H9 (cell line): ENCODE measurements at places on chromosomes 5 and 9.

DNA sequence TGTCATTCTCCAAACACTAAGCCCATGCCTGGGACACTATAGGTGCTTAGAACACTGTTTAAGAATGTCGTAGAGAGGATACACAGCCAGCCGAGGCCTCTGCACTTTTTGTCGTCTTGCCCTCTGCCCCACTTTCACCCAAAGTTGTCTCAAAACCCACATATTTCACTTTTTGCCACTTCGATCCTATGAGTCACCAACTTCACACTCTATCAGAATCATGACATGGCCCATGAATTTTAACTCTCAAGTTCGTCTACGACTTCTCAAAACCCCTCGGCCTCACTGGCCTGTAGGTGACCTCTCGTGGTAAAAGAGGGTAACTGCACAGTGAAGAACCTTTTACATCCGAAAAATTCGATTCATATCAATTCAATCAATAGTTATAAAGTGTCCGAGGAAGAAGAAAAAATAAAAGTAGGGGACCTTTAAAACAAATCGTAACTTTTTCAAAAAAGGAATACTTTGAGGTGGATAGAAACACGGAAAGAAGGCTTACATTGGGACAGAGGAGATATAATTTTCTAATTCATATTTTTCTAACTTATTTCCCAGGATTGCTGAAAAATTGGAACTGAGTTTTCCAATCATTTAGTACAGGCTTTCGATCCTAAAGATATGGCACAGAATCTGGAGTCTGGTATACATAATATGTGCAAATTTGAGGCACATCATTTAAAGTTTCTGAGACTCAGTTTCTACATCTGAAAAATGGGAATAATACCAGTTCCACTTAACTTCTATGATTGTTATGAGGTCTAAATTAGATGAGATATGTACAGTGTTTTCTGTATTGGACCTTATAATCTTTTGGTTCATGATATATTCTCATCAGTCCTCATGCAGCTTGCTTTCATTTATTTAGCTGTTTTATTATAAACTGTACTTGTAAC lies 122.6 kb downstream of the APBA1 start:
- DNase-seq = no peak

DNA sequence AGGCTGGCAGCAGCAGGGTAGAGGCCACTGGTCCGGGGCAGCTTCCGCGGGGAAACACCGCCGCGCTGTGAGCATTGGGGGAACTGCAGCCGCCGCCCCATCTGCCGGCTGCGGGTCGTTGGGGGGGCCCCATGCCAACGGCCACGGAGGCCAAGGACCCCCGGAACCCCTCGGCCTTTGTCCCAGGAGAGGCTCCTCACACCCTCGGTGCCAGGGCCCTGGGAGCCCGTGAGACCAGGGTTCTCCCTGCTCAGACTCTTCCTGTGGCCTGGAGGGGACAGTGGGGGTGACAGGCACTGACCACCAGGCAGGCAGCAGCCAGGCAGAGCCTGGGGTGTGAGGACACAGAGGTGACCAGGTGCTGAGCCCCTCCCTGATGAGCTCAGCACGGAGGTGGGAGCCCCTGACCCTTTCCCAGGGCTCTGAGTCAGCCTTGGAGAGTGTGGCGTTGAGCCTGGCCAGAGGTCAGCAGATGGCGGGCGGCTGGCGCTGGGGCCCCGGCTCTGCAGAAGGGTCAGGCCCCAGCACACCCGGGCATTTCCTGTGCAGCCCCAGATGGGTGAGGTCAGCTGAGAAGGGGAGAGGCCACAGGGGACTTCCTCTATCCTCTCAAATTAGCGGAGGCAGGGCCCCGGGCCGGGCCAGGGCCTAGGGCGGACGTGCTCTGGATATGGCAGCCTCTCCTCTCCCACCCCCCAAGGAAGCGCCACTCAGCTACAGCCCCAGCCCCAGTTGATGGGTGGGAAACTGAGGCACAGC lies 17.9 kb upstream of the EGFL7 start:
- DNase-seq = peak; percentile 77

- DNase-seq = no peak
Observed at GRCh38 chr5:79563247-79563590, 49.0 kb upstream of the TENT2 start.

DNA sequence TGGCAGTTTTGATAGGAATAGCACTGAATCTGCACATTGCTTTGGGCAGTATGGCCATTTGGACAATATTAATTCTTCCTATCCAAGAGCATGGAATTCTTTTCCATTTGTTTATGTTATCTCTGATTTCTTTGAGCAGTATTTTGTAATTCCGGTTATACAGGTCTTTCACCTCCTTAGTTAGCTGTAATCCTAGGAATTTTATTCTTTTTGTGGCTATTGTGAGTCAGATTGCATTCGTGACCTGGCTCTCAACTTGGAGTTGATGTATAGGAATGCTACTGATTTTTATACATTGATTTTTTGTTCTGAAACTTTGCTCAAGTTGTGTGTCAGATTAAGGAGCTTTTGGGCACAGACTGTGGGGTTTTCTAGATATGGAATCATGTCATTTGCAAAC lies 24.0 kb downstream of the TMEM161B start:
- DNase-seq = no peak

DNA sequence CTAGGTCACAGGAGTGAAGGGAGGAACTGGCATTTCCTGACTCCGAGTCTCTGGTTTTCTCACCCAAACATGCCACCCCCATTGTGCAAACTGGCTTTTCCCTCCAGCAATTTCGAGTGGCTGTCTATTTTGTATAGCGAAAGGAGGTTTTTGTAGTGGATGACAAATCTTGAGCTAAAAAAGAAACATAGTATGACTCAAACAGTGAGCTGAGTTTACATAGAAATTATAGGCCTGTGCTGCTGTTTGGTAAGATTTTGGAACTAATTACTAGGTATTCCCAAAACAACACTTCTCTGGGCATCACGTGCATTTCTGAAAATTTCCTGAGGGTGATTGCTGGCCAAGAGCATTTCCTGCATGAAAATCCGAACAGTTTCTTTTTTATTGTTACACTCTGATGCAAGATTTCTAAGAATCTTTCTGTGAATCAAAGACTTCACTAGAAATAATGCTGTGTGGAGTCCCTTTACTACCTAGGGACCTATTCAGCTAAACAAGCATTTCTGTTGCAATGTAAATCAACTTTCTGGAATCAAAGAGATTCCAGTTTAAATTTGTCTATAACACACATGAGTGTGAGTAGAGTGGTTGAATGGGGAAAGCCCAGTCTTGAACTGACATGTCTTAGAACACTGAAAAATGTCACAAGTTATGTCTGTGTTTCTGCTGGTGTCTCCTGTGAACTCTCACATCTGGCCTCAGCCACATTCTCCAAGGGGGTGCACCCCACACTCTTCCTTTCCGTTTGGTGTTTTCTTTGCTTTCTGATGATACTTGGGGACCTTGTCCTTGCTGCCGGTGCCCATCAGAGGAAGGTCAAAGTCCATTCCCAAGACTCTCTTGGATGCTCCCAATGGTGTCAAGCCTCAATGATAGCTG lies 33.3 kb upstream of the DAPK1 start:
- DNase-seq = no peak

GRCh38 chr9:2126331-2126803 lies 111.2 kb downstream of the SMARCA2 start:
- DNase-seq = no peak

GRCh38 chr5:87529486-87530076 lies 116.9 kb upstream of the CCNH start:
- no peak for DNase-seq

DNA sequence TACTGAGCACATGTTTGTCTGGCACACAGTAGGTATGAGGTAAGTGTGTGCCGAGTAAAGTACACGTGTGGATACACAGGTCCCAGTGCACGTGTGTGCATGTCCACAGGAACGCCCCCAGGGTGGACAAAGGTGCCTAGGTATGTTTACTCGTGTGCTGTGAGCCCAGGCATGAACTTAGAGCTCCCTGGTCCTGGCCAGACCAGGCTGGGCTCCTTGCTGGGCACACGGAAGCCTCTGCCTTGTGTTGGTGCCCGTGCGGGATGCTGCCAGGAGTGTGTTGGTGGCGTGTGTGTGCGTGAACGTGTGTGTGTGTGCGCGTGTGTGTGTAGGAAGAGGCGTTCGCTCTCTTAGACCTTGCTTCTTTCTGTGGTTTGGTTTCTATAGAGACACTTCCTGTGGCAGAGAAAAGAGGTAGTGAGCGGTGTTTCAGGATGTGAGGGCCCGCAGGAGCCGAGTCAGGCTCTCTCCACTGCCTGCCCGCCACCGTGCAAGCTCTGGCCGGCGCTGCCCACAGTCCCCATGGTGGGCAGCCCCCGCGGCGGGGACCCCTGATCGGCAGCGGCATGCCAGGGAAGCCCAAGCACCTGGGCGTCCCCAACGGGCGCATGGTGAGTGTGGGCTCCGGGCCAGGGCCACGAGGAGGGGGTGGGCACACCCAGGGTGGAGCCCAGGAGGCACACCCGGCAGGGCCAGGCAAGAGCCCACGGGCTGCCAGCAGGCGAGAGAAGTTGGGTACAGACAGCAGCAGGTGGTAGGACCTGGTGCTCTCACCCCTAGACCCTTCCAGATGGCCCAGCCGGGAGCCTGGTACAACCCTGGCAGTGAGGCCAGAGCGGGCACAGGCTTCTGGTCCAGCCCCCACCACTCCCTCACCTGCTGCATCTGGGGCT lies at the start of gene RGS14:
Gene RGS14, plus strand, starts transcription at position 466 of the 893 bp plus-strand sequence. Its CDS starts 101 bp downstream, at position 567.
- no peak for DNase-seq

GRCh38 chr9:104794070-104794469 lies 30.1 kb downstream of the NIPSNAP3B start:
- no peak for DNase-seq

DNA sequence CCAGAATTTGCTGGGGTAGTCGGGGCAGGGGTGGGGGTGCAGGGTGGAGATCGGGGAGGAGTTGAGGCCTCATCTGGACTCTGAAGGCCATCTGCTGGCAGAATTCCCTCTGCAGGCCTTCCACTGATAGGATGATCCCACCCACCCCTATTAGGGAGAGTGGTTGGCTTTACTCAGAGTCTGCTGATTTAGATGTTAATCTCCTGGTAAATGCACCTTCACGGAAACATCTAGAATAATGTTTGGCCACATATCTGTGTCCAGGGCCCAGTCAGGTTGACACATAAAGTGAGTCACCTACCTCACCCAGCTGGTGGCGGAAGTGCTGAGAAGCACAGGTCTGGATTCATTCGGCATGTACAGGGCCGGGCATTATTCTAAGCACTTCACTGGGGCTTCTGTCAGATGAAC lies 50.0 kb downstream of the DAPK1 start:
- no peak for DNase-seq

DNA sequence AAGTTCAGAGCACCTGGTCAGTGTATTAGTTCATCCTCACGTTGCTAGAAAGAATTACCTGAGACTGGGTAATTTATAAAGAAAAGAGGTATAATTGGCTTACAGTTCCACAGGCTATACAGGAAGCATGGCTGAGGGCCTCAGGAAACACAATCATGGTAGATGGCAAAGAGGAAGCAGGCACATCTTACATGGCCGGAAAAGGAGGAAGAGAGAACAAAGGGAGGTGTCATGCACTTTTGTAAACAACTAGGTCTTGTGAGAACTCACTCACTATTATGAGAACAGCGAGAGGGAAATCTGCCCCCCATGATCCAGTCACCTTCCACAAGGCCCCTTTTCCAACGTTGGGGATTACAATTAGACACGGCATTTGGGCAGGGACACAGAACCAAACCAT lies 28.8 kb upstream of the CAVIN4 start:
- no peak for DNase-seq

GRCh38 chr5:10262121-10262774 lies 12.2 kb downstream of the CCT5 start:
- no peak for DNase-seq

GRCh38 chr9:36815023-36815422 lies 219.0 kb downstream of the PAX5 start:
- no peak for DNase-seq

DNA sequence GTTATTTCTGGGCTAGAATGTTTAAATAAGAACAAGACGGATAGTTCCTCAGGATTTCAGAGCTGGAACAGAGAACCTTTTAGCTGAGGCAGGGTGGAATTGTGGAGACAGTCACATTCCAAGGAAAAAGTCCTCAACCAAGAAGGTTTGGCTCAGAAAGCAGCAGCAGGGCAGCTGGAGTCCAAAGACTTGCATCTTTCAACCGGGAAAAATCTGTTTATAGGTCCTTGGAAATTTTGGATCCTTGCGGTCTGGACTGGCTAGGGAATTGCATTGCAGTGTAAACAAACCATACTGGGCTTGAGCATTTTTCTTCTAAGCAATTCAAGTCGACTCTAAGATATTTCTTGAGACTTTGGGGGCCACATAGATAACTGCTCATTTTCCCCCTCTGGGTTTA lies 40.8 kb upstream of the HMHB1 start:
- no peak for DNase-seq

DNA sequence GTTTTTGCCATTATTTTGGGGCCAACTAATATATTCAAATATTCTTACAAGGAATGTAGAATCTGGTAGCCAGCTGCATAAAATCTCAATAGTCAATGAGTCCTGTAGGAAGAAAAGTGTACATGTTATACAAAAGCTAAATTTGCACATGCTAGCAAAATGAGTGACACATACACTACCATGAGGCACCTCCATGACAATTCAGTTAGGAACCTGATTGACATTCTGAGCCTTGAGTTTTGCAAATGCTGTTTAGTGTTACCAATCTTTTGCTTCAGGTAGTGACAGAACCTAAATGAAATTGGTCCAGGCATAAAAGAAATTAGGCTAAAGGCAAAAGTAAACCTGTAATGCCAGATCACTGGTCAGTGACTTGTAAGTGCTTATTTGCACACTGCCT lies 6.8 kb upstream of the DAPK1 start:
- DNase-seq = no peak

DNA sequence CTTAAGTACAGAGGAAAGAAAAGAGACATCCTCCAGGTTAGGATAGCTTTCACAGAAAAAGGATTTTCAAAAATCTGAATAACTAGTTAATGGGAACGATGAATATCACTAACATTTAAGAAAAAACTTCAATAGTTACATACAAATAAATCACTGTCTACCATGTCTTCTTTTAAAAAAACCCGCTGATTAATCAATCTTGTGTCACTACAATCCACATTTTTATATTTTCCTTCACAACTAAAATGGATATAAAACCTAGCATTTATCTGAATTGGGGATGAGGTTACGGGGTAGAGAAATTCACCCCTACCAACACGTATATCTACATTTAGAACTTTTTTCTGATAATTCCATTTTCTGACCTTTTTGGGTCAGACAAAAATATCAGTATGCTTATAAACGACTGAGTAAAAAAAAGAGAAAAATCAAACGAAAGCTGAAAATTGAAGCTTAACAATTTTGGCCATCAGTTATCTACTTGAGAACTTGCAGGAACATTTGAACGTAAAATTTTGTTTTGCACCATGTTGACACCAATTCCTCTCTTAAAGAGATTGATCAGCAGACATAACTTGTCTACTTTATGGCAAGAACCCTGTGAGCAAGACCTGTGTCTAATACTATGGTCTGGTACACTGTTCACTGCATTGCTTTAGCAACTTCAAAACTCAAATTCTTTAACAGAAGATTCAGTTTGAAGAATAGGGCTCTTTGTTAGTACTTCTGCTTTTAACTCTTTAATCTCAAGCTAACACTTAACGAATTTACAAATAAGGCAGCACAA lies 4.8 kb downstream of the NR3C1 start:
- no peak for DNase-seq

- DNase-seq = peak; percentile 49
Observed at GRCh38 chr9:126108240-126108639, 218.4 kb upstream of the MVB12B start.

- DNase-seq = no peak
Observed at GRCh38 chr5:79831381-79832309, 142.0 kb downstream of the CMYA5 start.

- no peak for DNase-seq
Observed at GRCh38 chr9:134304261-134304660, 22.0 kb upstream of the RXRA start.
